ENCODE measurements at places on chromosomes 12 and 14.

GRCh38 chr12:97425802-97426491 lies 36.7 kb upstream of the RMST start:
- DNase-seq: no peak

- DNase-seq: no peak
Observed at GRCh38 chr14:90091393-90091792, 29.6 kb downstream of the KCNK13 start.

- no peak for DNase-seq
Observed at GRCh38 chr12:42386308-42386707, 60.3 kb downstream of the PPHLN1 start.

DNA sequence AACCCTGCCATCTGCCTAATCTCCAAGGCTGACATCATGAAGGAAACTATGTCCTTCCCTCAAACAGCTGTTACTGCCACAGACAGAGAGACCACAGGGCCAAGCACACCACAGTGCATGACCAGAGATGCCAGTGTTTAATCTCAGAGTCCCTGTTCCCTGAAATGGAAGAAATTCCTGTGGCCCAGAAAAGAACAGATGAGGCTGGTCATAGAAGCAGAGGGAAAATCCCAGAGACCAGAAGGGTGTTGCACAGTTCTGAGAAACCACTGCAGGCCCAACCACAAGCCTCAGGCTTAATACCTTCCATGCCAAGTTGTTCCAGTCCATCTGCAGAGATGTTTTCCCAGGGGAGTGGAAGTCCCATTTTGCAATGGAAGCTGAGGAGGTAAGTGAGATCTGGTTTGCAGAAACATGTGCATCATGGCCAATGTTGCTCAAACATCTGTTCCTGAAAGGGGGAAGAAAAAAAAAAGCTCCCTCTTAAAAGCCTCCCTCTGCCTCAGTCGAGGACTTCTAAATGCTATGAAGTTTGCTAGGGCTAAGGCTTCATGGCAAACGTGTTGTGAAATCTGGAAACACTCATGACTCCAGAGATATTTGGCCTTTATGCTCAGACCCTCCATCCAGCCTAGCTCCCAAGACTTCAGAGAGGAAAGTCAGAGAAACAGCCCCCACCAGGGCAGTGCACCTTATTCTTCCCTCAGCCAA lies 98.6 kb downstream of the SCARB1 start:
- DNase-seq: no peak

GRCh38 chr12:84150201-84150600 lies 762.4 kb downstream of the SLC6A15 start:
- DNase-seq: no peak

DNA sequence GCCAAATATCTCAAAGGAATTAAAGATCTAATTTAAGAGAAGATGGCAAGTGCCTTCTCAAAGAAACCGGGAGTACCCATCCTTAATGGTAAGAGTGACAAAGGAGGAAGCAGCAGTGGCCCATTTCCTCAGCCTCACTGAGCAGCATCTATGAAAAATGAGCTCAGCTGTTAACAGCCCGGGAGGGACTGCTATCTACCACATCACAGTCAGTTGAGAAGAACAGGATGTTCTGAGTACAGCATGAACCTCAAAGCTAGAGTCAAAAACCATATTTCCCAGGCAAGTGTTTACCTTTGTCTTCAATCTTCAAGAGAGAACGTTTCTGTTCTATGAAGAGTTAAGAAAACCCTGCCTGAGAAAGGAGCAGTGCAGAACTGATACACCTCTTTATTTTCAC lies 115.0 kb downstream of the BTG1 start:
- no peak for DNase-seq

- no peak for DNase-seq
Observed at GRCh38 chr12:109844091-109844490, 10.9 kb upstream of the TRPV4 start.

DNA sequence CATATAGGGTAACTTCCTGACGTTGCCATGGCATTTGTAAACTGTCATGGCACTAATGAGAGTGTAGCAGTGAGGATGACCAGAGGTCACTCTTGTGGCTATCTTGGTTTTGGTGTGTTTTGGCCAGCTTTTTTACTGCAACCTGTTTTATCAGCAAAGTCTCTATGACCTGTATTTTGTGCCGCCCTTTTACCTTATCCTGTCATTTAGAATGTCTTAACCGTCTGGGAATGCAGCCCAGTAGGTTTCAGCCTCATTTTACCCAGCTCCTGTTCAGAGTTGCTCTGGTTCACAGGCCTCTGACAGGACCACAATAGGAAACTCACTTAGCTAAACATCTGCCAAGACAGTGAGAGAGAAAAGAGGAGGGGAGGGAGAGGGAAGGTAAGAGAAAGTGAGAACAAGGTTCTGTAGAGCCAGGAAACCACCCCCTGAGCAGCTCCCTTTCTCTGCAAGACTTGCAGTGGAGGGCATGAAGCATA lies 64.8 kb upstream of the PLEKHG3 start:
- no peak for DNase-seq

DNA sequence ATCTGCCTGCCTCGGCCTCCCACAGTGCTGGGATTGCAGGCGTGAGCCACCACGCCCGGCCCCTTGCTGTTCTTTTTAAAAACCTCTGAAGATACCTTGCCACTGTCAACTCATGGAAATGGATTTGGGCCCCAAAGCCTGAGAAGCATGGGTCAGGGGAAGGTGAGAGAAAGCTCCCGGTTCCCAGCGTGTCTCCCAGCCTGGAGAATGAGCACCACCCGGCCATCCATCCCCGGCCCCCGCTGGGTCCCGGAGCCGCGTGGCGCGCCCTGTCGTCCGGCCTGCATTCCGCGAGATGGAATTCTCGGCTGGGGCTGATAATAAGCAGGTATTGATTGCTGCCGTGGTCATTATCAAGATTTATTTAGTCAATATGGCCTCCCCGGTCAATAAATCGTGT lies 126.5 kb upstream of the MYL2 start:
- no peak for DNase-seq

- no peak for DNase-seq
Observed at GRCh38 chr12:105275997-105276733, 40.2 kb upstream of the APPL2 start.

All from nucleus accumbens (tissue), 56 donors.